Right cardiac atrium (tissue), 5 donors: ENCODE measurements at places on chromosomes 12 and 14. TPM values are rescaled to one million over a fixed set of nuclear protein-coding genes. Genes with fewer than 3 reads are reported as not detected.

- DNase-seq = no peak
These were observed 168.1 kb upstream of the DAAM1 start for GRCh38 chr14:59020382-59020781.

DNA sequence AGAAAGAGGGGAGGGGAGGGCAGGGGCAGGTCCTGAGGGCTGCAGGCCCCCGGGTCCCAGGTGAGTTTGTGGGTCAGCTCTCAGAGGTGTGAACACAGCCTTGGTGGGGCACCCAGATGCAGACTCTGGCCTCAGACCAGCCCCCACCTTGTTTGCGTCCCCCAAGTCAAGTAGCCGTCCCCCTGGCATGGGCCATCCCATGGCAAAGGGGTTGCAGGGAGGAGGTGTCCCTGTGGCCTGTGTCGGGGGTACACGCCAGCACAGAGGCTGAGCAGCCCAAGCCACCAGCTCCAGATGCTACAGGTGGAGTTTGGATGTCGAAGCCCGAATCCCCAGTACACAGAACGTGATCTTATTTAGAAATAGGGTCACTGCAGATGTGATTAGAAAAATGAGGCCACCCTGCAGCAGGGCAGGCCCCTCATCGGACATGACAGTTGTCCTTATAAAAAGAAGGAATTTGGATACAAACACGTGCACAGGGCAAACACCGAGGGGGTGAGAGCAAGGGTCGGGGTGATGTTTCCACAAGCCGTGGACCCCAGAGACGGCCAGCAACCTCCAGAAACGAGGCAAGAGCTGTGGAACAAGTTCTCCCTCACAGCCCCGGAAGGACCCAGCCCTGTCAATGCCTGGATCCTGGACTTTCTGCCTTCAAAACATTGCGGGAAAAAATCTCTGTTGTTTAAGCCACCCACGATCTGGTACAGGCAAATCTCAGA is 141.2 kb upstream of the C14orf180 start:
- DNase-seq = no peak

- no peak for DNase-seq
These were observed 881.6 kb downstream of the NRXN3 start for GRCh38 chr14:79051742-79052141.

- peak; percentile 86 for DNase-seq
These were observed 15.7 kb downstream of the TBX3 start for GRCh38 chr12:114668151-114668885.

DNA sequence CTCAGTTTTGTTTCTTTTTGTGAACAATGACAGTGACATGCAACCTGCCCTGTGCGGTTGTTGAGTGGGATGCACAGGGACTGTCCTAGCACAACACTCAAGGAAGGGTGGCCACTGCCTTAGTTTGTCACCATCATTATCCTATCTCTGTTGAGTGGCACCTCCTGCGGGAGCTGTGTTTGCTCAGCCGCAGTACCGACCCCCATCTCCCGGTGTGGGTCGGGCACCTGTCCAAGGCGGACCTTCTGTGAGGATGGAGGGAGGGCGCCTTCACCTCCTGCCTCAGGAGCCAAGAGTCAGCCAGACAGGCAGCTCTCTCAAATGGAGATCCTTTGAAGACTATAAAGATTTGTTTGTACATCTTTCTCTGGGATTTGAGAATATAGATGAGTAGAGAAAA is 142.1 kb downstream of the TSPAN9 start:
- peak; percentile 47 for DNase-seq

GRCh38 chr14:61644834-61645233 is 50.5 kb upstream of the HIF1A start:
- no peak for DNase-seq

DNA sequence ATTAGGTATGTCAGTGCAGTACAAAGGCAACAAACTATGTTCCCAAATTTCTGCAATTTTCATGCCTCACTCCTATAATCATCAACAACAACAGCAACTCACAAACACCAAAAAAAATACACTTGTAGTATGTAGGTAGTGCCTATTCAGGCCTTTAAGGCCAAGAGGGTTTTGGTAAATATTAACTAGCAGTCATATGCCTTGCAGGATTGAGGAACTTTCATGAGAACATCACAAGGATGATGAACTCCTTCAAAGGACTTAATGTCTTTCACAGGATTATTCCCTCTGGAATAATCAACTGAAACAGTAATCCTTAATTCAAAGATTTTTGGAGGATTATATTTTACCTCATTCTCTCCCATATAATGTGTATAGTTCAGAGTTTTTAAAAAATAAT is 293.8 kb downstream of the NOVA1 start:
- DNase-seq = no peak

- DNase-seq = no peak
These were observed 78.4 kb downstream of the ITPK1 start for GRCh38 chr14:93037351-93037750.

- DNase-seq = no peak
These were observed at the start of gene CMA1 for GRCh38 chr14:24508155-24508840. TSS of gene CMA1 (minus strand) at chr14:24508265. CDS start at chr14:24508235, 30 bp downstream.

DNA sequence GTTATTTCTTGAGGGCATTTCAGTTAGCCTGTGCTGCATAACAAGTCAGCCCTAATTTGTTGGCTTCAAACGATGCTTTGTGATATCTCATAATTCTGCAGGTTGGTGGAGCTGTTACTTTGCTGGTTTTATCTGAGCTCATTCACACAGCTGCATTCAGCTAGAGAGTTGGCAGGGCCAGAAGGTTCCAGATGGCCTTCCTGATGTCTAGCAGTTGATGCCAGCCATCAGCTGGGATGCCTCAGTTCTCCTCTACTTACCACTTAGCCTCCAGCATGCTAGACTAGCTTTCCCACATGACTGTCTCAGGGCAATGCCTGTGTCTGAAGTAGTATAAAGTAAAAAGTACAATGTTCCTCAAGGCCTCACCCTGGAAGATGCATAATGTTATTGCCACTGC is 130.6 kb downstream of the SLC35F4 start:
- no peak for DNase-seq

DNA sequence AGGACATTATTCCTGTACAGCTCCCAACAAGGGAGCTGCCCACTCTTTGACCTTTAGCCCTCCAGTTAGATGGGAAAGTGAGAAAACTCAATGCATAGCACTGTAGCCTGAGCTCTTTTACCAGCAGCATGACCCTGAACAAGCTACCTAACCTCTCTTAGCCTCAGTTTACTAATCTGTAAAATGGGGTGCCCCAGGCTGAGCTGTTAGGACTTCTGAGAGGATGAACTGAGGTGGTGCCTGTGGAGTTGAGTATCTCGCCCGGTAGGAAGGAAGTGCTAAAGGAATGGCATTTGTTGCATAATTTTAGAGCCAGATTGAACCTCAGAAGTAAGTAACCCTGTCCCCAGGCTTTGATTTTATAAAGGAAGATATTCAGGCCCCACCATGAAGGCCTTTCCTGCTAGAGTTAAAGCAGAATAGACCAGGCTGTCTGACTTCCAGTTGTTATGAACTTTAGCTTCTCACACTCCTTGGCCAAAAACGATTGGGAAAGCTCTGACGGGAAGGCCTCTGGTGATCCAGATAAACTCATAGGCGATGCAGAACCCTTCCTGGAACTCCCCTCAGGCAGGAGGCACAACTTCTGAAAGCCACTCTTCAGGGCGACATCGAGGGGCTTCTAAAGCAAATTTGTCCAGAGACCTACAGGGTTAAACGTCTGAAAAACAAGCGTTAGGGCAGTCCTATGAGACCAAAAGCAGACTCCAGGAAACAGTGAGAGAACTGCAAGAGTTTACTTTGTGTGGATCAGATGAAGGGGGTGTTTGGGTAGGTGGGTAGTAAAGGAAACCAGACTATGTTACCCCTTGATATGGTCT is 2.5 kb upstream of the SERPINA10 start:
- DNase-seq = no peak

- DNase-seq = no peak
These were observed 5.0 kb downstream of the BDKRB1 start for GRCh38 chr14:96261053-96261452.

GRCh38 chr12:123078120-123078465 is 72.8 kb downstream of the PITPNM2 start:
- no peak for DNase-seq

- no peak for DNase-seq
These were observed 69.1 kb upstream of the CPSF6 start for GRCh38 chr12:69170293-69170692.

DNA sequence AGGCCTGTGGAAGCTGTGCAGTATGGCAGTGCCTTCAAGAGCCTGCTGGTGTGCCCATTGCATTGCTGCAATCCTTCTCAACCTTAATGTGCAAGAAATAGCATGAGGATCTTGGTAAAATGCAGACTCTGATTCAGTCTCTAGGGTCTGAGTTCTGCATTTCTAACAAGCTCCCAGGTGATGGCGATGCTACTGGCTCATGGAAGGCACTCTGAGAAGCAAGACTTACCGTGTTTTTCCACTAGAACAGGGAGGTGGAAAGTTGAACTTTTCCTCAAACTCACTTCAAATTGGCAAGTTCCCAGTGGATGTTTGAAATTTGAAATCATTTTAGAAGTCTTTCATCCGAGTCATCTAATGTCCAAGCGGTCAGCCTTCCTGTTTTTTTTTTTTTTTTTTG is 55.5 kb downstream of the MYRFL start:
- no peak for DNase-seq

DNA sequence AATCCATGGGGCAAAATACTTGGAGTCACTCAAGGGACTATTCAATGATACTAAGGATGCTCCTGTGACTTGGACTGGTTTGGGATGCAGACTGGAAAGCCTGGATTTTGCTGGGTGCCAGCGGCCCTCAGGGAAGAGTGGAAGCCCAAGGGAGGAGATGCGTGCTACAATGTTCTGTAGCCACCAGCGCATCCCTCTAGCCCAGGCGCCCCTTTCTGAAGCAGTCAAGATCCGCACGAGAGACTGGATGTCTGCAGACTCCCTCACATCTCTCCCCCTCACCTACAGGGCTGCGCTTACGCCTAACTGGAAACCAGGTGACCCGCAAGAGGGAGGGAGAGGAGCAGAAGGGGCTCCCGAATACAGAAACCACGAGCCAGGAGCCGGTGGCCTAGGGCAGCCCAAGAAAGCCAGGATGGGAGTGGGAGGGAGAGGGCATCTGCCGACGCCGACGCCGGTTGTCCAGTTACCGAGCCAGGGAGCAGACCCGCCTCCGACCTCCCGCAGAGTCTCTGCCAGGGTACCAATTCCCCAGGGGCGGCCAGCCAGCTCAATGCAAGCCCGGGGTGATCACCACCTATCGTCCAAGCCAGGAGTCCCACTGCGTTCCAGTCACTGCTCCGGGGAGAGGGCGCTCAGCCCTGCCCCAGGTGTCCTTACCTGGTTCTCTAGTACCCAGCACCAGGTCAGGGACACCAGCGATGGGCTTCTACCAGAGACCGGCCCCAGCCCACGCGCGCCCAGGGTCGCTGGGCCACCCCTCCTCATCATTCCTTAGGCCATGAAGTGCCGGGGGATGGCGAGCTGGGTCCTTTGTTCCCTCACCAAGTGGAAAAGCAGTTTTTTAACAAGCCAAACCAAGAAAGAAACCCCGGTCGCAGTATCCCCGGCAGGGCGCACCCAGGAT is 1.2 kb downstream of the NTN4 start:
- peak; percentile 76 for DNase-seq

- DNase-seq = no peak
These were observed 134.4 kb upstream of the GRIP1 start for GRCh38 chr12:66813137-66813892.

DNA sequence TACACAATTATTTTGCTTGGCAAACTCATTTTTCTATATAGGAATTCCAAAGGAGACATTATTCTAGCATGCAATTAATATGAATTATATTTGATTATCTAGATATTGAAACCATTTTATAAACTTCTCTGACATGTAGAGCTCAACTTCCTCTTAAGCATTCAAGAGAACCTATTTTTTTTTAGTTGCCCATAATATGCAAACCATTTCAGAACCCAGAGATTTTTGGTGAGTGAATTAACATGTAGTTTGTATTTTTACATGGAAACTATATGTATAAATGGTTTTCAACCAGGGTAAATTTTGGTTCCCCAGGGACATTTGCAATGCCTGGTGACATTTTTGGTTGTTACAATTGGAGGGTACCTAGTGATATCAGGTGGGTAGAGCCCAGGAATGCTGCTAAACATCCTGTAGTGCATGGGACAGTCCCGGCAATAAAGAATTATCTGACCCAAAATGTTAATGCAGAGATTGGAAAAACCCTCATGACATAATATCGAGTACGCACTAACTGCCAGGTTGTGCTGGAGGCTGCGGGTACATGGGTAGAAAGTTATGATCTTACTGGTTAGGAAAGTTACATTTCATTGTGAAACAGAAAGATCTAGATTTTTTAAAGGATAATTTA is 338.9 kb upstream of the GARIN2 start:
- no peak for DNase-seq

- no peak for DNase-seq
These were observed 10.1 kb downstream of the AKAP6 start for GRCh38 chr14:32339188-32339587.

DNA sequence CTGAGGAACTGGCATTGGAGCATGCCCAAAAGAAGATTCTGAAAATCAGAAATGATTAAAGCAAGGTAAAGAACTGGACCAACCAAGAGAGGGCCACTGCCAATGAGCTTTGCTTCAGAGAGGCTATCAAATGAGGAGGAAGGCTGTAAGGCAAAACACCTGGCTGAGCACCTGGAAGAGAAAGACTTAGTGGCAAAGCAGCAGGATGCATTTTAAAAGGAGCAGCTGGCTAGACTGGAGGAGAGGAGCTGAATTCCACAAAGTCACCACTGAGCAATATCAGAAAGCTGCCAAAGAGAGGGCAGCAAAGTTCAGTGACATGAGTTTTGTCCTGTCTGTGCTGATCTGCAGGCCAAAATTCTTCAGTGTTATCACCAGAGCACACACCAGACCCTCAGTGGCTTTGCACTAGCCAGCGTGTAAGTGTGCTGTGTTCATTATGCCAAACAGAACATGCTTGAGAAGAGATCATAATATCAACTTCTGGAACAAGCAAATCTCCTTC is 338.7 kb downstream of the TRHDE start:
- no peak for DNase-seq

DNA sequence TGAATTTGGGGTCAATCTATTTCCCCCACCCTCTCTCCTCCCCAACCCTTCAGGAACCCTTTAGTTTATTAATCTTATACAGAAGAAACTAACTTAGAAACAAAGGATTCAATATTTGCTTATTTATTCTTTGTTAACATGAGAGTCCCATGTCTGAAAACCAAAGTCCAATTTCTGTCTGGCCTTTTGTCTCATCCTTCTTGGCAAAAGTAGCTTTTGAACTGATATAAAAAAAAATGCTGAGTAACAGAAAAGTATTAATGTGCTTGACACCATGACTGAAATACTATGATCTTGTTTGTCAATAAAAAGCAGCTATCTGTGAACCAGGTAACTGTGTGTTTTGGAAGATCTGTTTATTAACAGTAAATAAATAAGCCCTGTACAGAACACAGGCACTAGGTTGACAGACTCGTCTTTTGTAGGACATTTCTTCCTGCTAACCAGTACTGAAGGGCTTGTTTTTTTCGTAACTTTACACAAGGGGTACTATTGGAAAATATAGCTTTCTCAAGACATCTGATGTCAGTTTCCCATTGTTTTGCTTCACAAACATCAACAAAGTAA is 10.8 kb downstream of the PIGH start:
- no peak for DNase-seq

SRRM4 gene
- total RNA-seq = 0.91 TPM

HOXC12 gene
- total RNA-seq = not detected

SOAT2 gene
- total RNA-seq = 0.18 TPM

DAO gene
- total RNA-seq = not detected

CHGA gene
- total RNA-seq = not detected

LTB4R2 gene
- 1.3 TPM for total RNA-seq

GPHB5 gene
- not detected for total RNA-seq

TSHR gene
- total RNA-seq = not detected
